ENCODE measurements at places on chromosomes 7 and 10. TPM values are rescaled to one million over a fixed set of nuclear protein-coding genes. Genes with fewer than 3 reads are reported as not detected.

Gene ZFAND4
- 24.3 TPM for total RNA-seq

Gene GATAD1
- total RNA-seq: 24.9 TPM

Gene WNT2
- not detected for total RNA-seq

DNA sequence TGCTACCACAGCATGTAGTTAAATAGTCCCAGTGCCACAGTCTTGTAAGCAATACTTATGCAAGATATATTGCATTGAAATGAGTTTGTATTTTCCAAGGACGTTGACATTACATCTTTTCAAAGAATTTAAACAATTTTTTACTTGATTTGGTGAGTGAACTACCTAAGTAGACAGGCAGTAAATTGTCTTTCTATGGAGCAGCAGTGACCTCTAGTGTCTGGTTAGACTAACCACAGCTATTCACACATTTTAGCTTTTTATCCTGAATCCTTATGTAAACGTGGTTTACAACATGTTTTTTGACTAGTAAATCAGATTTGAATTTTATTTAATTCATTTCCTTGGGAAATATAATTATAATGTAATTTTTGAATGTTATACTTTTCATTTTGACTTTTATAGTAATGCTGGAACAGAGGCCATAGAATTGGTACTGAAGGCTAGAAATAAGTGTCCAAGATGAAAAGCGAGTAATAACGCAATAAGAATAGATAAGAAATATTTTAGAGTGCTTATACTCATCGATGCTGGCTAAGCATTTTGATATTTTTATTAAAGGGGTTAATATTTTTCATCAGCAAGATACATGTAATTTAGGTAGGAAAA is 5.6 kb downstream of the LRRTM3 start:
- no peak for DNase-seq

GRCh38 chr10:59692113-59692512 is 17.5 kb downstream of the SLC16A9 start:
- DNase-seq: no peak

GRCh38 chr7:134062460-134062859 is 64.7 kb upstream of the LRGUK start:
- no peak for DNase-seq

All from activated naive CD8-positive, alpha-beta T cell treated with anti-CD3 and anti-CD28 coated beads, Interleukin-2, amount 10 ng/mL, durations not matched to agents 7 days and 5 days (primary cell).